ENCODE measurements at places on chromosomes 6 and 20. TPM values are rescaled to one million over a fixed set of nuclear protein-coding genes. Genes with fewer than 3 reads are reported as not detected.

Gene PROCR
- 178 TPM for total RNA-seq

Gene ISM1
- not detected for total RNA-seq

Gene RAB32
- total RNA-seq = 41.9 TPM

Gene ADGB
- not detected for total RNA-seq

Gene CRISP2
- total RNA-seq = not detected

DNA sequence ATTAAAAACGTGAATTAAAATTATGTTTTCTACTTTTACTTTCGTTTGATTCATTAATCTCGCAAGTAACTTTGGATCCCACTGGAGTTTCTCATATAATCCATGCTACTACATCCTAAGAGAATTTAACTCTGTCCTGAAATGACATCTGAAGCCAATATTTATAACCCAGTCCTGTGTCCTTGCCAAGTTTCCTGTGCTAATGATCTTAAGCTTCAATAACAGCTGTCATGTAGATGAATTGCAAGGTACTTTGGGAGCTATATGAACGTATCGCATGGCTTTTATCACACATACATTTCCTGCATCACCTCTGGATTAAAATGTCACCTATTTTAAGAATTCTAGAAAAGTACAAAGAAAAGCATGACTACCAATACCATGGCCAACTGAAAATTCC, 833.8 kb upstream of the CITED2 start:
- DNase-seq = no peak

GRCh38 chr6:131597446-131597845, 24.4 kb downstream of the ARG1 start:
- no peak for DNase-seq

DNA sequence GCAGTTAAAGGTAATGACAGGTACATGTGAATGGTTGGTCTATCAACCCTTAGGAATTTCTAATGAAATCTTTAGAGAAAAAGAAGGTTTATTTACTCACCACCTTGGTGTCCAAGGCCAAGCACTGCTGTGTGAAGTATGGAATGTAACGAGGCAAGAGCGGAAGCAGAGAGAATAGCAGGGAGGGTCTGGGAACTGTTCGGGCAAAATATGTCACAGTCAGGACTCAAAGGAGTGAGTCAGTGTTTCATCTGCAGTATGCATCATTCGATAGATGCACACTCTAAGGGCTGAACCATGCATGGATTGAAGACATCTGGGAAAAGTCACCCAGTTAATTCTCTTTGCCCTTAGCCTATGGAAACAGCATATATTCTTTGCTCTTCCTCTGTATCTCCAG, 33.2 kb downstream of the ADGRF5 start:
- peak; percentile 14 for DNase-seq

DNA sequence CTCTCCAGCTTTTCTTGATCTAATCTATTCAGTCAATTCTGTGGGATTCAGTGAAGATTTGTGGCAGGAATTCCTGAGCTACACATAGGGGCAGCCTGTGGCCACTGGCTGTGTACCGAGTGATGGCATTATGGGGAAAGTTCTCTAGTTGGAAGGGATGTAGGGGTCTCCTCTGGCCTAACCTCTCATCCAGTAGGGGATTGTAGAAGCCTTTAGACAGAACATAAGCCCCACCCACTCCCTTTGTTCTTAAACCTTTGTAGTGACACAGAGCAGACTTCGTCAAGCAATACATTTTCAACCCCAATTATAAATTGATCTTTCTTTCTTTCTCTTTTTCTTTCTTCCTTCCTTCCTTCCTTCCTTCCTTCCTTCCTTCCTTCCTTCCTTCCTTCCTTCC, 188.9 kb downstream of the QKI start:
- DNase-seq = no peak

- no peak for DNase-seq
These were observed 68.6 kb upstream of the MCHR2 start for GRCh38 chr6:100062621-100063020.

GRCh38 chr6:44297063-44298038, 15.8 kb downstream of the AARS2 start:
- DNase-seq = peak; percentile 8

DNA sequence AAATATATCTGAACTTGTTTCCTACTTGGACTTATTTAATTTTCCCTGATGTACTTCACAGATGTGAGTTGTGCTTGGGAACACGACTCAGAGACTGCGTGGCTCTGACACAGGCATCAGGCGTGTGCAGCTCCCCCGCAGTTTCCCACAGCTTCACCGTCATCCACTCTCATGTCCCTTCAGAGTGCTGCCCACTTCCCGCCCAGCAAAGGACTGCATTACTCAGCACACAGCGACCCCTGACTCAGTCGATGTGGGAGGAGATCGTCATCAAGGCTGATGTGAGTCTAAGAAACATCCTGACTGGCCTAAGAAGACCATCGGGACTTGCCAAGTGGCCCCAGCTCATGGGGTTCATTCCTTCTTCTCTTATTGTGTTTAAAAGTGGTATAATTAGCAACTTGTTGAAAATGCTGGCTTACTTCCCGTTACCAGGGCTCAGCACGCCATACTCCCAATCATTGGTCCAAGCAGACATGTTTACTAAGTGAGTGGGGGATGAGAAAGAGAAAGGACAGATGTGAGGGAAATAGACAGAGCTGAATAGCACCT, 539.4 kb upstream of the JARID2 start:
- no peak for DNase-seq

DNA sequence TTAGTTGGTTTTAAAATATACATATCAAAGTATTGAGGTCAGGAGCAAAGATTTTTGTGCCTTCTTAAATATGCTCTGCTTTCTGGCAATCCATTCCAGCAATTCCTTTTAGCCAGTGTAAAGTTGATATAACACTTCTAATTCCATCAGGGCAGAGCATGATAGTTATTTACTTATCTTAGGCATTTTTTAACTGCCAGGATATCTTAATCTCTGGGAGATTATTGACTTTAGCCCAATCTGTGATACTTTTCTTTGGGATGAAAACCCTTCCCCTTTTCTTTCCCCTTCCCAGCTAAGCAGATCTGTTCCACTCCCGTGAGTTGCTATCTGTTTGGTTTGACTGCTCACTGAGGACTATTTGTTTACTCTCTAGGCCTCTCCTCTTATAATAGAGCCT, 168.7 kb upstream of the RSPO3 start:
- DNase-seq = no peak

DNA sequence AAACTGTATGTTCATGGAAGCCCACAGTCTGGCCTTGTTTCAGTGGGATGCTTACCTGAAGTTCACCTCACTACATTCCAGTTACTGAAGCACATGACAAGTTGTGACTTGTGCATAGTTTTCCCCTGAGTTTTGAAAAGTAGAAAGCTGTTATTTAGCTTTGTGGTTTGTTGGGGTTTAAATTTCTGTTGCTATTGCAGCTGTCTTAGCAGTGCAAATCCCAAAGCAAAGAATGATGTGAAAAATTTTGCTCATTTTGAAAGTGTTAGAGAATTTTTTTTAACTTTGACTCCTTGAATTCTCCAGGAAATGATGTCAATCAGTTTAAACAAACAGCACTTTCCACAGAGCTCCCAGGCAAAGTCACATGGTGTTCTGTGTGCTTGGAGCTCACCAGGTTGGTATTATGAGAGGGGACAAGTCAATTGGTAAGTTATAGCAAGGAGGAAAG, 268.4 kb downstream of the ADGRG6 start:
- DNase-seq = no peak

DNA sequence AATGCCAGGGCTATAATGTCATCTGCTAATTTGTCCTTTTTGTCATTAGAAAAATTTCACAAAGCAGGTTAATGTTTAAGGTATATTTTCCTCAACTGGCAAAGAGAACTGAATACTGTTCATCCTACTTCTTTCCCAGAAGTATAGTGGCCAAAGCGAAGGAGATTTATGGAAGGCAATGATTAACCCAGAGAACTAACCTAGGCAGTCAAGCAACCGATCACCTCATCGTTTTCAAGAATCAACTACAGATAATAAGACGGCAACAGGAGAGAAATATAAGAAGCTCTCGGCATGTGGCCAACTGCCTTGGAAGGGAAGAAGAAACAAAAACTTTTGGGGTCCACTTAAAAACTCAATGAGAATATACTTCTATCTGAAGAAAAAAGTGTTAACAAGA, 38.2 kb downstream of the REV3L start:
- no peak for DNase-seq

DNA sequence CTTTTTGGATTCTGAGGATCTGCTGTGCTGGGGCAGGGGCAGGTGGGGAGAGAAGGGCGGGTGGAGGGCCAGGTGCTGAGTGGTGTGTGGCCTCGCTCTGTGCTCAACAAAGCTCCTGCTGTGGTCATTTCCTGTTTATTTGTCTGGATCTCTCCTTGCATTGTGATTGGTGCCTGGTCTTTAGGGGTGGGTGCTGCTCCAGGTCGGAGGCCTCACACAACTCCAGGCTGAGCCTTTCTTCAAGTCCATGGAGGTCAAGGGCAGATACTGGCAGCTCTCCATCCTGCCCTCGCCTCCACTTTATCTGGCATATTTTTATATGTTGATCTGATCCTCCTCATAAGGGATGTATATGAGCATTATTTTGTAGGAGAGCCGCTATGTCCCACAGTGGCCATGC, 36.2 kb downstream of the HLA-F start:
- no peak for DNase-seq

DNA sequence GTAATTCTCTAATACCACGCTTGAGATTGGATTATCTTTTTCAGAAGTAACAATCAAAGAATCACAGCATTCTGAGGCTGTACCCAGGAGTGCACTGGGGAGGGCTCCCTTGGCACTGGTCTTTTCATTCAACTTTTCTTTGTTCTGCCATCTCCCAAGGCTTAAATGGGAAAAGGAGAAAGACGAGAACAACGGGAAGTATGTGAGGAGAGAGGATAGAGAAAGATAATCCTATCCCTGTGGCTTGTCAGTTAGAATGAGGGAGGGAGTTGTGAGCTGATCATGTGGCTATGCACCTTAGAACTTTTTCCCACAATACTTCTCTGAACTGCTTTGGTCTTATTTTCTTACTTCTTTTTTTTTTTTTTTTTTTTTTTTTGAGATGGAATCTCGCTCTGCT, 83.1 kb downstream of the CAP2 start:
- DNase-seq = no peak

GRCh38 chr20:57241363-57241991, 25.0 kb downstream of the BMP7 start:
- DNase-seq = no peak

DNA sequence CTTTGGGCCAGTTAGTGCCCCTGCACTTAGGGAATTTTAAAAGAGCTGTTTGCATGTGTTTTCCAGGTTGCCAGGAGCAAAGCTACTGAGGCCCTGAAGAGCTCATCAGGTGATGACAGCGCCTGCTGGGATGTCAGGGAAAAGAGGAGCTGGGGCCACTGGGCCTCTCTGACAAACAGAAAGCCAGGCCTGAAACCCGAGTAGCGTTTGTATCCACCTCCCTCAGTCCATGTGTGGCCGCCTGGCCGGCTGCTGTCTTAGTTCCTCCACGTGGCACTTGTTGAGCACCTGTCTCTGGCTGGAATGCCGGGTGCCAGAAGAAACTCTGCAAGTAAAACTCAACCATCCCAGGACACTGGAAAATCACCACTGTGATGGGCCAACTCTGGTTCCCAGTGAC, 601.2 kb downstream of the CDH26 start:
- DNase-seq = no peak

GRCh38 chr6:42899871-42900270, 16.0 kb upstream of the PTCRA start:
- no peak for DNase-seq

GRCh38 chr20:13461849-13462458, 176.8 kb downstream of the TASP1 start:
- DNase-seq = no peak

GRCh38 chr6:16839631-16840179, 78.4 kb upstream of the ATXN1 start:
- DNase-seq = no peak

GRCh38 chr6:158149641-158150040, 18.4 kb downstream of the SERAC1 start:
- no peak for DNase-seq

- no peak for DNase-seq
These were observed 71.7 kb upstream of the ZMYND8 start for GRCh38 chr20:47428164-47428563.

GRCh38 chr6:25263657-25264056, 15.5 kb upstream of the CARMIL1 start:
- no peak for DNase-seq

DNA sequence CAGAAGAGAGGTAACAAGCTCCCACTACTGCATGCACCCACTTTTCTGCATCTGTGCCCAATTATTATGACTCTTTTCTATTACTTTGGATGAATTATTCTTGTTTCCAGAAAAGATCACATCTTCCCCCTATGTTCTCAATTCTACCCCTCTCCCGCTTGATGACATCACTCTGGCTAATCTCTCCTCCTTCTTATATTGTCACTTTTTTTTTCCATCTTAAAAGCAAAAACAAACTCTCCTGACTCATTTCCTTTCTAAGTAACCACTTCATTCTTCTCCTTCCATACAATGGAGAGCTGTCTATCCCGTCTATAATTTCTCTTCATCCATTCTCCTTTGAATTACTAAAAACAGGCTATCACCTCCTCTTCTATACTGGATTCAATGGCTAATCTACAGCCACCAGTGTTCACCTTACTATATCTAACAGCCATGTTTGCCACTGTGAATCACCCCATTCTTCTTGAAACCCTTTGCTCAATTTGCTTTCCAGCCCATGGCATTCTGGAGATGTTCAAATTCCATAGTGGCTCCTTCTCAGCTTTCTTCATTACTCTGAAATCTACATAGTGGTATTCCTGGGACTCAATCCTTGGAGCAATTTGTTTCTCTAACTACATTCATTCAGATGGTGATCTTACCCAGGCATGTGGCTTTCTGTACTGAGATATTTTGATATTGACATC, 378.4 kb downstream of the ARHGAP18 start:
- no peak for DNase-seq

DNA sequence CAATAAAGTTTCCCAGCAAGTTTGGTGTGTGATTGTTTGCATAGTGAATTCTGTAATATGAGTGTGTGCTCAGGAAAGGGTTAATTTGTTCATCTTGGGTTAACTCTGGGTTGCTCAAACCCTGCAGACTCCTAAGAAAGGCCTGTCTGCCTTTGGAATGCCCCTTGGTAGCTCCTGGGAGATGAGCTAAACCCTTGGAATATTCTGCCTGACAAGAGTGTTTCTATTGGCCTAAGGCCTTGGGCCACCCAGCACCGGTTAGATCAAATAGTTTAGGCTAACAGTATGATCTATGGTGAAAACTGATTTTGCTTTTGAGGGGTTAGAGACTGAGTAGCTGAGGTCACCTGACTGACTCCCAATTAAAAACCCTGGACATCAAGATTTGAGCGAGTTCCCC, 248.3 kb downstream of the GRM1 start:
- no peak for DNase-seq
